ENCODE measurements at places on chromosomes 3 and 15.

- DNase-seq: no peak
Observed at GRCh38 chr3:133931084-133931483, 35.4 kb upstream of the RAB6B start.

GRCh38 chr15:53564647-53565046, 194.8 kb downstream of the WDR72 start:
- no peak for DNase-seq

- no peak for DNase-seq
Observed at GRCh38 chr15:27842526-27842925, 256.6 kb downstream of the OCA2 start.

- no peak for DNase-seq
Observed at GRCh38 chr3:37588758-37589157, 272.9 kb upstream of the CTDSPL start.

- no peak for DNase-seq
Observed at GRCh38 chr15:79154483-79155135, 64.0 kb upstream of the RASGRF1 start.

DNA sequence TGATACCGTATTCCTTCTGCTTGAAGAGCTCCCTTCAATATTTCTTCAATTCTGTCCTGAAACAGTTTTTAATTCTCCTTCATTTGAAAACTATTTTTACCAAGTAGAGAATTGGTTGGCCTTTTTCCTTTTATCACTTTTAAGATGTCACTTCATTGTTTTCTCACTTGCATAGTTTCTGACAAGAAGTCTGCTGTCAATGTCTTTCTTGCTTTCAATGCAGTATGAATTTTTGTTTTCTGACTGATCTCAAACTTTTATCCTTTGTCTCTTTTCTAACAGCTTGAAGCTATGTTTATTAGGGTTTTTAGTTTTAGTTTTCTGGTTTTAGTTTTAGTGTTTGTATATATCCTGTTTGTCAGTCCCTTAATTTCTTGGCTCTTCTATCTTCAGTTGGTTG, 364.8 kb upstream of the TPRG1 start:
- DNase-seq: no peak

DNA sequence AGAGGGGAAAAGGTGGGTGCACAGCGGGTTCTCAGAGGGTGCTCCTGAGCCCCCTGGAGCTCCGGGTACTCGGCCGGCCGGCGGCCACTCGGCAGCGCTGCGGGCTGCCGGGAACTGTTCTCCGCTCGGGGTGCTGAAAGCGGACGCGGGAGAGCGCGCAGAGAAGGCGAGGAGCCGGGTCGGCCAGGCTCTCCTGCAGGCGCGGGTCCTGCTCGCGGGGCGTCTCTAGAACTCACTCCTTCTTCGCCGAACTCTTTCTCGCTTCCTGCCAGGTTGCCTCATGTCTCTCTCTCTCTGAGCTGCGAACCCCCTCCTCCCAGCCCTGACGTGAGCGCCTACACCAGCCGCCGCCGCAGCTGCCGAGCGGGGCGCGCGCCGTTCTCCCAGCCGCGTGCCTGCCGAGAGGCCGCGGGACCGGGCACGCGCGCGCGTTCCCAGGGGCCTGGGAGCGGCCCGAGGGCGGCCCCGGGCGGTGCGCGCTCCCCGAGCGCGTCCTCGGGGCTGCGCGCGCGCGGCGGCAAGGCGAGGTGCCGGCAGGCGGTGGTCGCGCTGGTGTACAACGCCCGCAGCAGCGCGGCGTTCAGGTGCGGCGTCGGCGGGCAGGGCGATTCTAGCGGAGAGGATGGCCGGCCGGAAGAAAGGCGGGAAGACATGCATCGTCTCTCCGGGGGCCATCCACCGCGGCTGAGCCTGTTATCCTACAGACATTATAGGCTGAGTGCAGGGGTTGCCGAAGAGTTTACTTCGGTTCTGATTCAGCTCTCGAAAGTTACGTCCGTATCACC, at the start of gene PEX5L:
PEX5L (minus strand) TSS at position 267 of the 785 bp plus-strand sequence. CDS start 338 bp downstream, outside the sequence.
- no peak for DNase-seq

- DNase-seq: no peak
Observed at GRCh38 chr3:64715211-64715982, 27.6 kb upstream of the ADAMTS9 start.

DNA sequence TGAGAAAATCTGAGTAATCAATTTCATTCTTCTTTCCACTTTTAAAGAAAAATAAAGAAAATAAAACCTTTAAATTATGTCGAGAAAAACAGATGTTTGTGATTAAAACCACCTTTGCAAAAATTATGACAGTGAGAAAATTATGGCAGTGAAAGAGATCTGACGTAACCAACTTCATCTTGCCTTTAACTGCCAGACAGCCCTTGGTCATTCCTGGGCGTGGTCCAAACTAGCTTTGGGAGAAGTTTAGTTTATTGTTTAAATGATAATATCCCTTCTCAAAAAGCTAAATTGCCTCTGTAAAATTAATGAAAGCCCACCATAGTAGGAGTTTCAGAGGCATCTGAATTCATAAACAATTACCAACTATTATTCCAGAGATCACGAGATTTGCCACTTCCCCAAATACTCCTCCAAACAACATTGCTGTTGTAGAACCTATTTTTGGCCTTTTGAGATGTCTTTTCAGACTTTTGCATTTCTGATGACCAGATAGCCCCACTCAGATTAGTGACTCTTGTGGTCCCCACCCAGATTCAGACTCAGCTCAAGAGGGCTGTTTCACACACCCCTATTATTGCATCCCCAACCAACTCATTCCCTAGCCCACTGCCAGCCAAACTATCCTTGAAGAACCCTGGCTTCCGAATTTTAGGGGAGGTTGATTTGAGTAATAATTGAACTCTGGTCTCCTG, 664.4 kb upstream of the CBLB start:
- DNase-seq: no peak

DNA sequence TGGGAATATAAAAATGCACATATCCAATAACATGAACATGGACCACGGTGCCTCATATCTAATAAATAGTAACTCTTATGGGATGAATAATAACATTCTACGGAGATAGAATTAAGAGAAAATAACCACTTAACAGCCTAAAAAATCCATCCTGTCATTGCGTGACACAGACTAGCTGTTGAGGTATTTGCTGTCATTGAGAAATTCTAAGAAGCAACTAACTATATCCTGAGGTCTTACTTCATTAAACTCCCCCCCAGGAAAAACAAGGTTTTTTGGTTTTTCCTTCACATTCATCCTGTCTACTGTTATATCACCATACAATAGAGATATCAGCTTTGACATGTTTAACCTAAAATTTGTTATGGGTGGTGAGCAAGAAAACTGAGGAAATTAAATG, 14.3 kb downstream of the CEP152 start:
- no peak for DNase-seq

DNA sequence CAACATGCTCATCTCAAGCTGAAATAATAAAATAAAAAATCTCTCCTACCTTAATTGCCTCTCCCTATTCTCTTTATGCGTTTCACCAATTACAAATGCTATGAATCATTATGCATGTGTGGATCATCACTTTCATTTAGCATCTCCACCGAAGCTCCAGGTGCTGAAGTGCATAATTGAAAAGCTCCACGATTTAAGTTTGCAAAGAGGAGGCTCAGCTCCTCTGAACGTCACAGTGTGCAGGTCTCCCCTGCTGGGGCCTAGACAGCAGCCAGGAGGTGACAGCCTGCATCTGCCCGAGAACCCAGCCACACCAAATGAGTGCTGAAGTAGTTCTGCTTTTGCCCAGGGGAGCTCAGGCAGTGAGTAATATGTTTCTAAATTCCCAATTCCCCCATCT, 60.5 kb upstream of the GLCE start:
- DNase-seq: no peak

GRCh38 chr3:84275532-84275931, 683.3 kb upstream of the CADM2 start:
- no peak for DNase-seq

GRCh38 chr15:71302861-71303410, 187.7 kb downstream of the THSD4 start:
- DNase-seq: no peak

- no peak for DNase-seq
Observed at GRCh38 chr3:141853081-141853601, 23.3 kb upstream of the ATP1B3 start.

- DNase-seq: no peak
Observed at GRCh38 chr3:48798998-48799397, 48.7 kb downstream of the PRKAR2A start.

GRCh38 chr15:41435037-41435786, 18.3 kb downstream of the RTF1 start:
- DNase-seq: no peak

DNA sequence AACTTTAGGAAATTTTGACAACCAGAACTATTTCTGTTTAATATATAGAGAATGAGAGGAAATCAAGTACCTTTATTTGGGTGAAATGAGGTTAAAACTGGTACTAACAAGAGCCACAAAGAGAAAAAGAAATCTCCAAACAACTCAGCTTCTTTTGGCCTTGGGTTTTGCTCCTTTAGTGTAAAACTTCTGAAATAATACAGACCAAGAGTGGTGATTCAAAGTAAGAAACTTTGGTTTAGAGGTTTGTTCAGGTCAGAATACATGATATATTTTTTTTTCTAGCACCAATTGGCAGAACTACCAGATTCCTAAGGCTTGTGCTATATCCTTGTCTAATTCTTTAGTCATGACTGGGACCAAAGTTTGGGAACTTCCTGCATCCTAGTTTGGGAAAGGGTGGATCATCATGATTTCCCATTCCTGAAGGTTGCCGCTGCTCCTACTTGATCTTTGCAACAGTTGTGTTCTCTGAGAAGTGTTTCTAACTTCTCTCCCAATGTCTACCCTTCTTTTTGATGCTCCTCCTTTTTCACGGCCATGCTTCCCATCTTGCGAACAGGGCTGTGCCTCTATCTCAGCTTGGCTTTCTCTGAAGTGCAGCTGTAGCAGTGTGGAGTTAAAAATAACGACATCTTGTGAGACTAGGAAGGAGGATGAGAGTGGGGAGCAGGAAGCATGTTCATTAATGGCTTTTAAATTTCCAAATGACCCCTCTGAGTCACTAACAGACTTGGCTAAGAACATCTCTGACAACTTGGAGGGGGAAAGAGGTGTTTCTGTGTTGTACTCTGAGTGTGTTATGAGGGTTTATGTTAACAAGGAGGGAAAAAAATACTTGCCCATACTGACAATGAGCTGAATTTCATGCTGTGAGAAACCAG, 87.7 kb downstream of the KCNAB1 start:
- DNase-seq: no peak

DNA sequence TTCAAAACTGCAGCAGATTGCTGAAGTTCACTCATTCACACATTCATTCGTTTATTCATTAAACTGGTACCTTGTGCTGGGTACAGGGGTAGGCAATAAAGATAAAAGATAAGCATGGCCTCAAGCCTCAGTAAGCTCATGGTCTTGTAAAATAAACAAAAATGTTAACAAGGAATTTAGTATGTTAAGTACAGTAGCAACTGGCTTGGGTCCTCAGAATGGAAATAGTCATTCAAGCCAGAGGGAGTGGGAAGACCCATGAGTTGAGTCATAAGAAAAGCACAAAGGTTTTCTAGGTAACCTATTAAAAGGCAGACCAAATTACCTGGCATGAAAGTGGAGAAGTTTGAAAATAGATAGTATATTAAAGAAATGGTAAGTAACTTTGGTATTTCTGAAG, 163.3 kb downstream of the CDIN1 start:
- DNase-seq: no peak

GRCh38 chr3:122774564-122774963, 19.1 kb downstream of the HSPBAP1 start:
- DNase-seq: no peak

DNA sequence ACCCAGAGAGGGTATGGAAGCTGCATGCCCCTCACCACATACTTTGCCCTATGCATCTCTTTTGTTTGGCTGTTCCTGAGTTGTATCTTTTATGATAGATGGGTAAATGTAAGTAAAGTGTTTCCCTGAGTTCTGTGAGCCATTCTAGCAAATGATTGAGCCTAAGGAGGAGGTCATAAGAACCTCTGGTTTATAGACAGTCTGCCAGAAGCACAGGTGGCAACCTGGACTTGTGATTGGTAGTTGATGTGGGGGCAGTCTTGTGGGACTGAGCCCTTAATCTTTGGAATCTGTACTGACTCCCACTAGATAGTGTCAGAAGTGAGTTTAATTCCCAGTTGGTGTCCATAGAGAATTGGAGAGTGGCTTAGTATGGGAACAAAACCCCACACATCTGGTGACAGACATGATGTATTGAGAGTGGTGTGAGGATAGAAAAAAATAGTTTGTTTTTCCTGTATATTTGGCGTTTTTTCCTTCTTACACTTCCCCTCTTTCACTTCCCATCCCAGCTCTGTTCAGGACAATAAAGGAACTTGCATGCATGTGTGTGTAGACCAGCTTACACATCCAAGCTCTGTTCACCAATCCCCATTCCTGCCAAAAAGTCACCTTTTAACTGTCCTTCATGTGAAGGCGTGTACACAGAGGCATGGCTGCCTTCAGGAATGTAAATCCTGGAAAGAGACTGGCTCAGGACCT, 38.1 kb upstream of the SPPL2A start:
- DNase-seq: no peak

DNA sequence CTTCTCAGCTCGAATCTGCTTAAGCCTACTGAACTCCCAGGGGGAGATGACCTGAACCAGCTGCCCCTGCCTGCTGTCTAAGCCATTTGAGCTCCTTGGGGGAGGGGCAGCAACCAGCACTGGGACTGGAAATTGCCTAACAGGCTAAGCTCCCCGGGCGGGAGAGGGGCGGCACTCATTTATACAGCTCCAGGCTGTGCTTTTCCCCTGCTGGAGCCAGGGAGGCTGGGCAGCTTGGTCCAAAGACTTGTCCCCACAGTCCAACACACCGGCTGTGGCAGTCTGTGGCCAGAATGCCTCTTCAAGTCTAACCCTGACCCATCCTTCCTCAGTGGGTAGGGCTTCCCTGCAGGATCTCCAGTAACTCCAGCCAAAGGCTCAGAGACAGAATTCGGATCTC, 1241.5 kb downstream of the ROBO2 start:
- DNase-seq: no peak

DNA sequence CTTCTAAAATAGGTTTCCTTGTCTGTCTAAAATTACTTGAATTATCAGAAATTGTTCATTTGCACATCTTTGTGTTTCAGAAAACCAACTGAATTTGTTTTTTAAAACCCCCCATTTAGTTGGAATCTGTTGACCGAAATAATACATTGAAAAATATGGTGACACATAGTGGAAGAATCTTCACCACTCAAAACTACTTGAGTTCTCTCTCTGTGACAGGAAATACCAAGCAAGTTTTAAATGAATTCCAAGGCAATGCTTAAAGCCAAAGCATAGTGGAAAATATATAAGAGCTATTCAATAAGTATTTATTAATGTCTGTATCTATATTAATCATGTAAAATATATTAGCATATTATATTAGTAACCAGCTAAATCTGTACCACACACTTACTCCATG, 224.9 kb upstream of the COL8A1 start:
- no peak for DNase-seq

Data from stimulated activated CD4-positive, alpha-beta T cell treated with anti-CD3 and anti-CD28 coated beads, TNF-alpha, amount 100 ng/mL, for 4 hours (primary cell).